Putamen (tissue), 1 donor: ENCODE measurements at places on chromosomes 6 and 20.

GRCh38 chr20:940926-941325 is 24.8 kb upstream of the ANGPT4 start:
- DNase-seq, result no peak

GRCh38 chr6:136669299-136669699 is 119.1 kb upstream of the MAP7 start:
- no peak for DNase-seq

DNA sequence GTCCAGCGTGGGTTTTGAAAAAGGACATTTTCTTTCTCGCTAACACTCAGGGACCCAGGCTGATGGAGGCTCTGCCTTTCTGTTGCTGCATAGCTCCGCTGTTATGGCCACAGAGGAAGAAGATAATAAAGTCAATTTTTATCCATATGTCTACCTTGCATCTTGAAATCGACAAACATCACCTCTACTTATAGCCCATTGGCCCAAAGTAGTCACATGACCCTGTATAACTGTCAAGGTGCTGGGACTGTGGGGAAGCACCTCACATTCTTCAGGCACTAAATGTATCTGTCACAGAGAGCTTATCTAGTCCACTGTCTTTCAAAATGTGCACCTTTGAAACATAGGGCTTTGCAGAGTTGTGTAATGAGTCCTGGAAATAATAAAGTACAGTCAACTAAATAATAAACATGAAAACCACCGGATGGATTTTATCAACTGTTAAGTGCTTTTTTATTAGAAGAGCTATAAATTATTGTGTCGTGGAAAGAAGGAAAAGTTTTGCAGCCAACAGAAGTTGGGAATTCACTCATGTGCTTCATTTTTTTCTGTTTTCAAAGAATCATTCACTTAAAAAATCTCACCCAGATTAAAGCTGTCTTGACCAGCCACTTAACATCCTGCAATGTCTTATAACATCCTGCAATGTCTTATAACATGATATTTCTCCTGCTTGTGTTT is 47.7 kb upstream of the RCAN2 start:
- DNase-seq, result no peak

DNA sequence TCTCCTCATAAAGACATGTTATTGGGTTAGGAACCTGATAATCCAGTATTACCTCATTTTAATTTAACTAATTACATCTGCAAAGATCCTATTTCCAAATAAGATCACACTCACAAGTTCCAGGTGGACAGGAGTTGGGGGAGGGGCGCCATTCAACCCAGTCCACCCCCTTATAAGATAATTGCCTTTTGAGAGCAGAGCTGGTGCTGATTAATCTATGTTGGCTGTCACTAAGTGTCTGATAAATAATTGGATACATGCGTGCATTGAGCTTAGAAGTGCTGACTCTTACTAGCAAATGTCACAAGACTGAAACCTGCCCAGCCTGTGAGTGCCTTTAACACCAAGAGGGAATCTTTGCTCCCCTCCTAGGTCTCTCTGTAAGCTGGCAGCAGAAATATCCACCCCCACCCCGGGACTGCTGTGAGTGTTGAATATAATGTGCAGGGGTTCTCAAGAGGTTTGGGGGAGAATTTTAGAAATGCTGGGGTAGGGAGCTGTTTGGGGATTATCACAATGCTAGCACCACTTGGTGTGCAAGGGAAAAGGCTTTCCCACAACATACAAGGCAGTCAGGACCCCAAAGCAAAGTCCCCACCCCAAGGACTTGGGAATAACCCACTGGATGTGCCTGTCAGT is 87.5 kb downstream of the ANKRD60 start:
- DNase-seq, result no peak

DNA sequence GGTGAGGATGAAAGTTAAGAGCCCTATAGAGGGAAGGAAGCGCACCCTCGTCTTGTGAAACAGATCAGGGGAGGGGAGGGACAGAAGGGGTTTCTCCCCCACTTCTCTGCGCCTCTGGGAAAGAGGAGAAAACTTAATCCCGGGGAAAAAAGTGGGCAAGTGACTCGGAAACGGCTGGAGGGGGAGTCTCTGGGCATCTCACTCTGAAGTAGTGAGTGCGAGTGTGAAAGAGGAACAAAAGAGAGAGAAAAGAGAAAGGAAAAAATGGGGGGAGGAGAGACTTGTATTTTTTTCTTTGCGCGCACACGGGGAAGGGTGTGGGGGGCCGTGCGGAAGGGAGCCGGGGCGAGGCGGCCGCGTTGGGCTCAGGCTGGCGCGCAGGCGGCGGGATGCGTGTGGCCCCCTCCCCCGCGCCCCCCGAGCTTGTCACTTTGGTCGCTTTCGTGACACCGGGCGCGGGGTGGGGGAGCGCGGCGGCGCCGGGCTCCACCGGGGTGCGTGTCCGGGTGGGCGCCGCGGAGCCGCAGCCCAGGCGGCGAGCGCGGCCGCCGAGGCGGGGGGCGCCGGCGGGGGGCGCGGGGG is 454 bp downstream of the L3MBTL3 start:
- DNase-seq, result no peak

DNA sequence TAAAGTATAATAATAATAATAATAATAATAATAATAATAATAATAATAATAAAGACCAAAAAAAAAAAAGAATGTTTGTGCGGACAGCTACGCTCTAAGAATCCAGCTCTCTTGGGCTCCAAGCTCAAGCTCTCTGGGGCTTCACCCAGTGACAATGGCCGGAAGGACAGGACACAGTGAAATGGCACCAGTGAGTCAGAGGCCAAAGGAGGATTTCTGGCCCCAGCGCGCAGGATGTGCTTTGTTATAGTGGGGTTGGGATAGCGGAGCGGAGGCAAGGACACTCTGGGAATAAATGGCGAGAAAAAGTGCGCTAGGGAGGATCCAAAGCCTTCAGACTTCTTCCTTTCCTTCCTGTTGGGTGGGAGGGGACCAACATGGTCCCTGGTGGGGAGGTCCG is 38.2 kb downstream of the HLA-A start:
- no peak for DNase-seq

GRCh38 chr6:28969129-28969528 is 36.0 kb downstream of the ZNF311 start:
- no peak for DNase-seq

- DNase-seq, result no peak
These were observed 66.6 kb upstream of the ADGRF4 start for GRCh38 chr6:47631797-47632196.

DNA sequence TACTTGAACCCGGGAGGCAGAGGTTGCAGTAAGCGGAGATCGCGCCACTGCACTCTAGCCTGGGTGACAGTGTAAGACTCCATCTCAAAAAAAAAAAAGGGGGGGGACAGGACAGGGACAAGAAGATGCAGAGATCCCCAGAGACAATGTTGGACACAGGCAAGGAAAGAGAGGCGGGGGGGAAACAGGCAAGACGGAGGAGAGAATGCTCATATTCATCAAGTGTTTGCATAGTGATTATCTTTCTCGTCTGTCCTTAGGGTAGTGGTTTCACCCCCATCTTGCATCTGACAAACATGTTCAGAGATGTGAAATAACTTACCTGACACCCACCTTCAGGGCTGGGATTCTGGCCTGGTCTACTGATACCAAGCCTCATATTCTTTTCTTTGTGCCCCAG is 29.0 kb downstream of the CHMP4B start:
- no peak for DNase-seq
